ENCODE measurements at places on chromosomes 7 and 10.

DNA sequence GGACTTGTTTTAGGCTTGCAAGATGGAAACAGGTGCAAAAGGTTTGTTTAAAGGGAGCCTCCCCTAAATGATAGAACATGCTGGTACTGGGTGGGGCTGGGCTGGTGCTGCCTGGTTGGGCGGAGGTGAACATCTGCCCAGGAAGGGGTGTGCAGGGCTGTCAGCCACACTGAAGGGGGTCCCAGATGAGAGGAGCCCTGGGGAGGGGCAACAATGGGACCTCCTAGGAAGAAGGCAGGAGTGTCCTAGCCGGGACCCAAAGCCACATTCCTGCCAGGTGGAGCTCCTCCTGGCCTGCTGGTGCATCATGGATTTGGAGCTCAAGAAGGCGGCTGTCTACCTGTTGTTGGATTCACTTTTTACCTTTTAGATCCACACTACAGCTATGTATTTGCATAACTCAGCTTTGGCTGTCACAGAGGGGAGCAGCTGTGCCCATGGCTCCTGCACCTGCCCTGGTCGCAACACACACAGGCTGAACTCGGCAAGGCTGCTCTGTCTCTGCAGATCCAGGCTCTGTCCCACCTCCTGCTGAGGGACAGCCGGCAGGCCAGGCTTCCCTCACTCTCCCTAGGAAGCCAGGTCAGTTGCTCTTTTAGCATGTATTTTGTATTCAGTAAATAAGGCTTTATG is 59.9 kb downstream of the ADARB2 start:
- DNase-seq: no peak

DNA sequence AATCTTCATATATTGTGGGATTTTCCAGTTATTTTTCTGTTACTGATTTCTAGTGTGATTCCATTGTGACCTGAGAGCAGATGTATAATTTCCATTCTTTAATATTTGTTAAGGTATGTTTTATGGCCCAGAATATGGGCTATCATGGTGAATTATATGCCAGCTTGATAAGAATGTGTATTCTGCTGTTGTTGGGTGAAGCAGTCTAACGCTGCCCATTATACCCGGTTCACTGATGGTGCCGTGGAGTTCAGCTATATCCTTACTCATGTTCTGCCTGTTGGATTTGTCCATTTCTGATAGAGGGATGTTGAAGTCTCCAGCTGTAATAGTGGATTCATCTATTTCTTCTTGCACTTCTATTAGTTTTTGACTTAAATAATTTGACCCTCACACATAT is 41.7 kb downstream of the DYNC2I1 start:
- no peak for DNase-seq

DNA sequence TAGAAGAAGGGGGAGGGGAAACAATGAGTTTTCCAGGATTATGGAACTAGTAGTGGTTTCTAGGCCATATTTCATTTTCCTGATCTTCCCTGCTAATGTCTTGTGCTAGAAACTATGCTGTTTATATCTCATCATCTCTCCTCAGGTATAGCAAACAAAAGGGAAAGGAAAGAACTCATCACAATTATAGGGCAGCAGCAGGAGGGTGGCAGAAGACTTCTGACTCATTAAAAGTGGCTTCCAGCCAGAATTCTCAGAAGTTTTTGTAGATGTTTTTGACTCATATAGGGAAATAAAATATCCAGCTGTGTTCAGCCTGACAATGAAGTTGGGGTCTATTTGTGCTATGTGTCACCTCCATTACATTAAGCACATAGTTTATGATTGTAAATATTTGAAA is 6.5 kb downstream of the AHR start:
- no peak for DNase-seq

DNA sequence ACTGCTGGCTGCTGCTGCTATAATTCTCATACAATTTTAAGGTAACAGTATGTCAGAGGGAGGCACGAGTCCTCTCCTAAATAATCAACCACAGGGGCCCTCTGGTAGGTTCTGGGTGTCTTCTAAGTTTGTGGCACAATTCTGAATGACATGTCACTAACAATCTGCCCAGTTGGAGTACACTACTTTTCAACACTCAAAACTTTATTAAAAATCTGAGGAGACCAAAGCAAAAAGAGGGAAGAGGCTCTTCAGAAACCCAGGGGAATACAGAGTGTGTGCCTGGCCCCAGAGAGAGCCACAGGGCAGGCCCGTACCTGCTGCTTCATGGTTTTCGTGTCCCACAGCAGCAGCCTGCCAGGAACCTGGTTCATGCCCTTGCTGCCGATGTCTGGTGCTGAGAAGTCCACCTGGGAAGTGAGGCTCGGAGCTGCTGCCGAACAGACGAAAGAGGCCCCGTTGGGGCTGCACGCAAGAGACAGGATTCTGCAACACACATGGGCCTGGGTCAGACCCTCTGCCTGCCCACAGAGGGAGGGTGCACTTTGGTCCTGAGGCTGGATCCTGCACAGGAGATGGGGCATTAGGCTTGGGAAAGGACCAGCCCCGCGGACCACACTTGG is 18.3 kb downstream of the WDR91 start:
- no peak for DNase-seq

- DNase-seq: no peak
Observed at GRCh38 chr10:95503001-95503400, 58.2 kb downstream of the SORBS1 start.

DNA sequence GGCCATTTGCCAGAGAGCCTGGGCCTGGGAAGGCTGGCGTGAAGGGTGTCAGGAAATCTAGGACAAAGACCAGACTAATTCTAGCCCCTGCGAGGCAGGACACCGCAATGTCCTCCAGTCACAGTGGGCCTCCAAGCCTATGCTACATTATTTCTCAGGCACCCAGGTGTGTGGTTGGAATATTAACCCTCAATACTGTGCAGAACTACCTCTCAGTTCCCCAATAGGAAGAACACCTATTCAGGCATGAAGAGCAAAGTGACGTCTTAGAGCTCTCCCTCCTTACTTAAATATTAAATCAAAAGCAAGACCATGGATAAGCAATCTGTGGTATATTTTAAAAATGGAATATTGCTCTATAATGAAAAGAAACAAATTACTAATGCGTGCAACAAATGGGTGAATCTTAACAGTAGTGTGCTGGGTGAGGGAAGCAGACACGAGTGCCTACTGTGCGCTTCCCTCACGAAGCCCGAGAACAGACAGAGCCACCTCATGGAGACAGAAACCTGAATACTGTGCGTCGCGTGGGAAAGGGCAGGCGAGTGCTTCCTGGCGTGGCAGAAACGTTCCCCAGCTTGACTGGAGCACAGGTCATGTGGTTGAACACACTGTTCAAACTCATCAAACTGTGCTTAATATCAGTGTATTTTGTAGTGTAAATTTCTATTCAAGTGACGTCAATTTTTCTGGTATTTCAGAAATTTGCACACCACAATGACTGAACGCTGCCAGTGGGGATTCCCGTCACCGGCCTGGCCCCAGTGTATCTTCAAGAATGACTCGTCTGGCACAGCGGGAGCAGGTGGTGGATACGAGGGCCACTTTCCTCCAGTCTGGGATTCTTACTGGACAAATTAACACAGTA is 15.5 kb upstream of the PTPRN2 start:
- DNase-seq: no peak

GRCh38 chr10:132679217-132679595 is 106.7 kb downstream of the NKX6-2 start:
- no peak for DNase-seq

DNA sequence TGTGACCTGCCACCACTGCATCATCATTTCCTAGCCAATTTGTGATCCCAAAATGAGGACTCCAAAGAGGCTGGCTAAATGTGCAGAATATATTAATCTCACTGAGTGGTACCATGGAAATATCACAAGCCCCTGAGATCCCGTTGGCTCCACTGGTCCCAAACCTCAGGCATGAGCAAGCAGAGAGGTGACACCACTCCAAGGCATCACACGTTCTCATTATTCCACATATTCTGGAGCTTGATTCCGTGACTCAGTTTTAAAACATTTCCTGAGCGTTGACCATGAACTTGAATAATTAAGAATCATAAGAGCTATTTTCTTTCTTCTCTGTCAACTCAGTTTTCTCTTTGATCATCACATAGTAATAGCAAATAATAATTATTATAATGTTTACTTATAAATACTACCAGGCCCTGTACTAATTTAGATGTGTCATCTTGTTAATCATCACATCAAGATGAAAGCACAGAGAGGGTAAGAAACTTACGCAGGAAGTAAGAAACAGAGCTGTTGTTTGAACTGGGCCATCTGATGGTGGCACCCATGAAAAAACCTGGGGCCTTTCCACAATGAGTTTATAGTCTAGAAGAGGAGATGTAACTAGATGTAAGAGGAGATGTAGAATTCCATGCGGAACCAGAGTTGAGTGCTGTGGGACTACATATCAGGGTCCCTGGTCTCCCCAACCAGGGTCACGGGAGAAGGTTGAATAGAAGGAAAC is 3.5 kb downstream of the APBB1IP start:
- no peak for DNase-seq

DNA sequence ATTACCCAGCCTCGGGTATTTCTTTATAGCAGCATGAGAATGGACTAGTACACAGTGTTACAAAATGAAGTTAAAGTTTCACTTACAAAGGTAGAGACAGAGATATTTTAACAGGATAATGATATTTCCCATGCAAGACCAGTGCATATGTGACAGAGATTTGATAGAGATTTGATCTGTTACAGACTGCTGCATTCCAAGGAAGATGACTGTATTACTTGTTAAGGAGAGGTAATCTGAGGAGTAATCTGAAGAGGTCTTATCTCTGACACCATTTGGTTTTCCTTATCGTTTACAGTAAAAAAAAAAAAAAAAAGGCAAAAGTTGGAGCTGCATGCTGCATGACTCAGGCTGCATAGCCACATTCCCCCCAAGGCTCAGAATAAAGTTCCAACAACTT is 289.6 kb downstream of the POM121L12 start:
- DNase-seq: no peak

DNA sequence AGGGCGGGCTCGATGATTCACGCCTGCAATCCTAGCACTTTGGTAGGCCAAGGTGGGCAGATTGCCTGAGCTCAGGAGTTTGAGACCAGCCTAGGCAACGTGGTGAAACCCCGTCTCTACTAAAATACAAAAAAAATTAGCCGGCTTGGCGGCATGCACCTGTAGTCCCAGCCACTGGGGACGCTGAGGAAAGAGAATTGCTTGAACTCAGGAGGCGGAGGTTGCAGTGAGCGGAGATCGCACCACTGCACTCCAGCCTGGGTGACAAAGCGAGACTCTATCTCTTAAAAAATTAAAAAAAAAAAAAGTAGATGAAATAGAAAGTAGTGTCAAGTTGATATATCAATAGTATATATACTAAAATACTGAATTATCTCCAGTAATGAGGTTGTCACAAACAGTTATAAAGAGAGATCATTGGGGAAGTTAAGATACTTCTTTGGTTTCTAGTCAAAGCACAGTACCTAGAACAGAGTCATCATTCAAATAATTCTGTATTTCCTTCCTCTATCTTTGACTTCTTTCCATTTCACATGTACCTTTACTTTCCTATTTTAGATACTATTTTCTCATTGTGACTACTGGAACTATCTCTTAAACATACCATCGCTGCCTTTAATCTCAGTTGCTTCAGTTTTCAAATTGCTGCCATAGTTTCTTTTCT is 491.7 kb downstream of the GRM8 start:
- DNase-seq: no peak

GRCh38 chr7:56063882-56064625 is at the start of gene SUMF2:
SUMF2 (plus strand) TSS chr7:56064286; CDS start chr7:56064312, 26 bp downstream.
- peak; percentile 85 for DNase-seq

DNA sequence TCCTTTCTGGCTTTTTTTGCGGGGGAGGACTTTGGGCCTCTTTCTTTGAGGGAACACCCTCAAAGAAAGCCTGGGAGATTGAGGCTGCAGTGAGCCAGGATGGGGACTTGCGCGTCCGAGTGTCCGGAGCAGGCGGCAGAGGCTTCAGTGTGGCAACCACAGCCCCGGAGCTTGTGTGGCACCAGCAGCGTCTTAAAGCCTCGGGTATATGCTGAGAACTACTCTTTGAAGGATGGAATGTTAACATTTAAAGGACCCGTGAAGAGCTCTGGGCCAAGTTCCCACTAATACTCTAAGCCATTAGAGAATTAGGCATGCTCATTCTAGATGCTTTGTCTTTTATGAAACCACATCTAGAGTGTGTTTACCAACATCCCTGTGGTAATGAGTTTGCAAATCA is 168.2 kb downstream of the SEPTIN7 start:
- DNase-seq: no peak

GRCh38 chr7:8702807-8703206 is 269.4 kb downstream of the NXPH1 start:
- no peak for DNase-seq

GRCh38 chr10:34193931-34194626 is 621.0 kb downstream of the PARD3 start:
- no peak for DNase-seq

DNA sequence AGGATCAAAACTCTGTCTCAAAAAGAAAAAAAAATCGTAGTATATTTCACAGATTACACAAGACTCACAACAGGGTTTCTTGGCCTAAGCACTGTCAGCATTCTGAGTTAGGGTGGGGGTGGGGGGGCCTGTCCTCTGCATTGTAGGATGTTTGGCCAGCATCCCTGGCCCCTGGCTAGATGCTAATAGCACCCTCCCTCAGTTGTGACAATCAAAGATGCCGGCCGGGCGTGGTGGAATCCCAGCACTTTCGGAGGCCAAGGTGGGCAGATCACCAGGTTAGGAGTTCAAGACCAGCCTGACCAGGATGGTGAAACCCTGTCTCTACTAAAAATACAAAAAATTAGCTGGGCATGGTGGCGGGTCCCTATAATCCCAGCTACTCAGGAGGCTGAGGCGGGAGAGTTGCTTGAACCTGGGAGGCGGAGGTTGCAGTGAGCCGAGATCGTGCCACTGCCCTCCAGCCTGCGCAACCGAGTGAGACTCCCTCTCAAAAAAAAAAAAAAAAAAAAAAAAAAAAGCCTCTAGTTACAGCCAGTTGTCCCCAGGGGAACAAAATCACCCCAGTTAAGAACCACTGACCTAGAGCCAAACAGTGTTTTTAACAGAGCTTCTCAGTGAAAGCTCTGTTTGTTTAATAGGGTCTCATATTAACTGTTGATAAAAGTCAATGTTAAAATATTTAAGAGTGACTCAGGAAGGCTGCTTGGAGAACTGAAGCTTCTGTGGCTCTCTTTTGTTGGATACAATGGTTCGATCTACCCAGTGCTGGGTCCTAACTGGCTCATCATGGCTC is 161.0 kb upstream of the FAM171A1 start:
- DNase-seq: no peak

GRCh38 chr10:105707603-105708002 is 1066.5 kb downstream of the SORCS3 start:
- no peak for DNase-seq

DNA sequence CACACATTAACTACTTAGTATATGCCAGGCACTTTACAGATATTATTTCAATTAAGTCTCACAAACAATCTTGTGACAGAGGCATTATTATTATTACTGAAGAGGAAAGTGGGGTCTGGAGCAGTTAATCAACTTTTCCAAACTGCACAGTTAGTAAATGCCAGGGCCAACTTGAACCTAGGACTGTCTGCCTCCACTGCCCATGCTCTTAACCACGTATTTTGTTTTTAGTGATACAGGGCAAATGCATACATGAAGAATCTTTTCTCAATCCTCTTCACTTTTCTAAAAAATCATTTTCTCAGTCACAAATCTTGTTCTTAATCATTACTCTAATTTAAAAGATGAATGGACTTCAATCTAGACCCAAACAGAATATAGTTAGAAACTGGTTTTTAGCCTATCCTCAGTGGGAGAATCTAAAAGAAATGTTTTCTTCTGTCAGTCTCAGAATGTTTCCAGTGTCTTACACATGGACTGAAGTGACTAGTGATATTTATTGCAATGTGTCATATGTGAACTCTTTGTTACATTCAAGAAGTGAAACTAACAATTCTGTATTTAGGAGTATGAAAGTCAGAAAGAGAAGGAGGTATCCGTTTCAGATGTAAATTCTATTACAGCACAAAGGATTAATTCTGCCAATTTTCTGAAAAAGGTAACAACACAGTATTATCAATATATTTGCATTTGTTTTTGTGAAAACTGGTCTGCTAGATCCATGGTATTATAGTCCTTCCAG is 55.5 kb upstream of the CCNJ start:
- no peak for DNase-seq

All from stimulated activated naive B cell treated with anti-CD40 and anti-IgM and Interleukin-4, amounts not matched to agents 10 μg/mL and 1 μg/mL and 100 μg/mL, for 72 hours (primary cell).